Activated CD4-positive, alpha-beta memory T cell treated with anti-CD3 and anti-CD28 coated beads for 36 hours (primary cell): ENCODE measurements at places on chromosomes 4 and X. TPM values are rescaled to one million over a fixed set of nuclear protein-coding genes. Genes with fewer than 3 reads are reported as not detected.

RAB41 gene
- total RNA-seq, result not detected

PCYT1B gene
- 0.14 TPM for total RNA-seq

STBD1 gene
- total RNA-seq, result 0.67 TPM

MAP3K15 gene
- total RNA-seq, result 0.69 TPM

EDNRA gene
- not detected for total RNA-seq

DMP1 gene
- not detected for total RNA-seq

HPGD gene
- 3.0 TPM for total RNA-seq

- no peak overlapping the region for H3K27ac ChIP-seq
- H3K4me3 ChIP-seq, result no peak overlapping the region
- no peaks in the 10 kb centered on the region for H3K27me3 ChIP-seq
- H3K36me3 ChIP-seq, result no peaks in the 10 kb centered on the region
- H3K4me1 ChIP-seq, result no peaks in the 10 kb centered on the region
Observed at GRCh38 chr4:92252846-92253245, 50.9 kb upstream of the GRID2 start.

DNA sequence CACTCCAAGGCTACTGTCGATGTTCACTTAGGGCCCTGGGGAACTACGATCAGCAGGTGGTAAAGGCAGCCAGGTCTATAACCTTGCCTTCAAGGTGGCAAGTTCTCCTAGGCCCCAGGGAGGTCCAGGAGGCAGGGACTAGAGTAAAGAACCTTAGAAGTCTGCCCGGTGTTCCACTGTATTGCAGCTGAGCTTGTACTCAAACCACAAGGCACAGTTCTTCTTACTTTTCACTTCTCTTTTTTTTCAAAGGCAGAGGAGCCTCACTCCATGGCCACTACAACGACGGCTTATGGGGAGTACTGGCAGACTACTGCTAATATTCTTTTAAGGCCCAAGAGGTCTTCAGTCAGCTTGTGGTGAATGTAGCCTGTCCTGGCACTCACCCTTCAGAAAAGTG, 78.8 kb upstream of the GPR174 start:
- no peaks in the 10 kb centered on the region for H3K4me1 ChIP-seq
- H3K27me3 ChIP-seq, result no peaks in the 10 kb centered on the region
- H3K4me3 ChIP-seq, result no peak overlapping the region
- H3K27ac ChIP-seq, result no peak overlapping the region

- DNase-seq, result no peak
- peaks cover 85% of the 10 kb centered on the region for H3K4me1 ChIP-seq
- no peaks in the 10 kb centered on the region for H3K27me3 ChIP-seq
- H3K27ac ChIP-seq, result peak overlapping the region; percentile 97
Observed at GRCh38 chr4:152102436-152103000, 341.7 kb upstream of the GATB start.

GRCh38 chr4:75499900-75500299, 14.3 kb downstream of the RCHY1 start:
- no peak for DNase-seq
- peaks cover 34% of the 10 kb centered on the region for H3K4me1 ChIP-seq
- H3K36me3 ChIP-seq, result peaks cover 51% of the 10 kb centered on the region
- H3K4me3 ChIP-seq, result no peak overlapping the region
- H3K27me3 ChIP-seq, result no peaks in the 10 kb centered on the region

DNA sequence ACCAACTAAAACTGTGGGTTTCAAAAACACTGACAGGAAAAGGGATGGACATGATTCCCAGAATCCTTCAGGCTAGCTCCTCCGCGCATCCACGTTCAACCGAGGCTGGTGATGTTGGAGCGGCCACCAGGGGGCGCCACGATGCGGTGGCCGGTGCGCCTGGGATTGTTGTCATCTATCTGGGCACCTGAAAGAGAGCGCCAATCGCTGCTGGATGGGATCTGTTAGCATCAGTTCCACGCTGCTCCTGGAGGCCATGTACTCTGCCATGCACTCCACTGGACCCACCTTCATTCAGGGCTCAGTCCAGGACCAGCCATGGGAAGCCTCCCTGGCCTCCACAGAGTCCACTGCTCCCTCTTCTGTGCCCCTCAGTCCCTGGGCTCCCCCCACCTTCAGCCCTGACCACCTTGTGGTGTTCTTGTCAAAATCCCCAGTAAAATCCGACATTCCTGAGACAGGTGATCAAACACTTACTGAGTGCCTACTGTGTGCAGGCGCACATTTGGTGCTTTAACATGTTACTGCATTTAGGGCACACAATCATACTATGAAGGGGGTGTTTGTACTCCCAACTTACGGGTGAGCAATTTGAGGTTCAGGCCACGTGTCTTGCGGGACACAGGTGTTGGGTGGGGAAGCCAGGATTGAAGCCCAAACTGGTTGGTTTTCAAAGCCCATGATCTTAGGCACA, 71.1 kb downstream of the CRMP1 start:
- H3K27ac ChIP-seq, result no peak overlapping the region
- no peak overlapping the region for H3K4me3 ChIP-seq
- peaks cover 11% of the 10 kb centered on the region for H3K4me1 ChIP-seq
- peak; percentile 17 for DNase-seq

GRCh38 chrX:38678183-38678582, 116.8 kb downstream of the TSPAN7 start:
- no peaks in the 10 kb centered on the region for H3K36me3 ChIP-seq
- no peaks in the 10 kb centered on the region for H3K4me1 ChIP-seq
- no peak overlapping the region for H3K4me3 ChIP-seq
- no peak for DNase-seq
- H3K27me3 ChIP-seq, result peaks cover 8% of the 10 kb centered on the region
- no peak overlapping the region for H3K27ac ChIP-seq

DNA sequence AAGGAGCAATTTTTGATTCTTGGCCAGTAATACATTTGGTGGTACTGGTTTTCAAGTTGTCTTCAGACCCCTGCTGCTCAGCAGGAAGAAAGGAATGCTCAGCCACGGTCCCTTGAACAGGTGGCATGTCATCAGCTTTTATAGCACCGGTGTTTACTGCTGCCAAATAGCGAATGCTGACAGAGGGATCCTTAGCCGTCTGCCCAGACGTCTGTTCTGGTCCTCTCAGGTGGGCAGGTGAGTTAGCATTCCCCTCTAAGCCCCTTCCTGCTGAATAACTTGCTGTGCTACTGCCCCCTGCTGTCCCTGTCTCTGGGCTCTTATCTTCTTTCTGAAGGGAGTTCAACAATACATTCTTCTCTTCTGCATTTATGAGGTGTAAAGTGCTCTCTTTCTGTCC, 28.4 kb downstream of the BOD1L1 start:
- no peaks in the 10 kb centered on the region for H3K4me1 ChIP-seq
- no peak for DNase-seq

GRCh38 chr4:186040316-186040715, 28.6 kb upstream of the TLR3 start:
- no peaks in the 10 kb centered on the region for H3K36me3 ChIP-seq
- H3K4me3 ChIP-seq, result no peak overlapping the region
- no peaks in the 10 kb centered on the region for H3K4me1 ChIP-seq
- H3K27ac ChIP-seq, result no peak overlapping the region
- peaks cover 15% of the 10 kb centered on the region for H3K27me3 ChIP-seq

DNA sequence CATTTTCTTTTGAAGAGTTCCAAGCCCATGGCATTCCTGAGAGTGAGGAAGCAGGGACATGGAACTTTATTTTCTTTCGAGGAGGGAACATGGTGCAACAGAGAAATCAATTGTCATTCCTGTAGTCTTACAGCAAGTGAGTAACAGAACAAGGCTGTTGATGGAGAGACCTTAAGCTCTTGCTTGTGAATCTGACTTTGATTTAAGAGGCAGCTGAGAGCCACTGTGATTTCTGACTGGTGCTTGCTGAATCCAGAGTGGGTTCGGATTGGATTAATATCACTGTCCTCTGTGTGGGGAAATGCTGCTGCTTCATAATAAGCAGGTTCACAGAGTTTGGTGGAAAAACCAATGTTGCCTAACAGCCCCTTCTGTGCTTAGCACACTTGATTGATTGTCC, 4.7 kb upstream of the ATP1B4 start:
- no peaks in the 10 kb centered on the region for H3K36me3 ChIP-seq
- peaks cover 7% of the 10 kb centered on the region for H3K4me1 ChIP-seq
- no peak overlapping the region for H3K4me3 ChIP-seq
- DNase-seq, result no peak

- no peaks in the 10 kb centered on the region for H3K27me3 ChIP-seq
- DNase-seq, result no peak
- no peaks in the 10 kb centered on the region for H3K4me1 ChIP-seq
Observed at GRCh38 chrX:84907324-84907968, 96.2 kb upstream of the APOOL start.

GRCh38 chr4:133045288-133045687, 103.8 kb upstream of the PCDH10 start:
- no peaks in the 10 kb centered on the region for H3K36me3 ChIP-seq
- no peak for DNase-seq
- no peaks in the 10 kb centered on the region for H3K4me1 ChIP-seq
- H3K27me3 ChIP-seq, result no peaks in the 10 kb centered on the region

DNA sequence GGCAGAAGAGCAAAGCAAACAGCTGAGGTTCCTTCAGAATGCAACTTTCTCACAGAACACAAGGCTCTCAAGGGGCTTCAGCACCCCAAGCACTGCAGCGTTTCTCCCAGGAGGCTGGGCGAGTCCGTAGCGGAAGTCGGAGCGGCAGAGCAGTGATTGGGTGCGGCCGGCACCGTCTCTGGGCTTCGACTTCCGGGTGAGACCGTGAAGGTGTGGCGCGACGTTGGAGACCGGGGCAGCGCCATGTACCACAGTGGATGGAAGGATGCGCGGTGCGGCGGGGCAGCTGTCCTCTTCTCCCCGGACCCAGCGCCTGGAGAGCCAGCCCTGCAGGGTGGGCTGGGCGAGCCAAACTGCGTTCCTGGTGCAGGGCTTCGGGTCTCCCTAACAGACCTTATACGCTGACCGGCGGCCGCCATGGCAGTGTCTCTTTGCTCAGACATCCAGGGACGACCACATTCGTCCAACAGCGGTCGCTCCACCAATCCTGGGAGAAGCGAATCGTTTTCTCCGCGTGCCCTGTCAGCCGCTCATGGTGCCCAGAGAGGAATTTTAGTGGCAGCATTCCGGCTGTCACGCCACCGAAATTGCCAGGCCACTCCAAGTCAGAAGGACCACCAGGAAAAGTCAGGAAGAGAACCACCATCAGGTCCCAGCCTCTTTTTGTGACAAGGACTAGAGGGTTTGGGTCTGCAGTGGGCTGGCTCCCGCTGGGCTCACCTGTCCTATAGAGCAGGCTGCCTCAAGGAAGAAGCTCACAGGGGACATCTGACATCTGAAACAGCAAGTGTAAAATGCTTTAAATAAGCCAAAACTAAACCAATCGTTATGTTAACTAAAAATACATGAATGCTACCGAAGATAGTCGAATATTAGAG, 20.5 kb downstream of the TRIM61 start:
- peak overlapping the region; percentile 90 for H3K4me3 ChIP-seq
- H3K36me3 ChIP-seq, result peaks cover 10% of the 10 kb centered on the region
- peaks cover 14% of the 10 kb centered on the region for H3K4me1 ChIP-seq
- DNase-seq, result peak; percentile 87
- H3K27ac ChIP-seq, result no peak overlapping the region

- H3K36me3 ChIP-seq, result no peaks in the 10 kb centered on the region
- no peak overlapping the region for H3K27ac ChIP-seq
- H3K4me1 ChIP-seq, result no peaks in the 10 kb centered on the region
- no peak overlapping the region for H3K4me3 ChIP-seq
Observed at GRCh38 chr4:74320559-74321118, 12.4 kb downstream of the EPGN start.

- no peak overlapping the region for H3K4me3 ChIP-seq
- peak; percentile 15 for DNase-seq
- no peaks in the 10 kb centered on the region for H3K4me1 ChIP-seq
- no peak overlapping the region for H3K27ac ChIP-seq
- H3K27me3 ChIP-seq, result peaks cover 5% of the 10 kb centered on the region
Observed at GRCh38 chr4:182826391-182826790, 90.8 kb downstream of the DCTD start.

DNA sequence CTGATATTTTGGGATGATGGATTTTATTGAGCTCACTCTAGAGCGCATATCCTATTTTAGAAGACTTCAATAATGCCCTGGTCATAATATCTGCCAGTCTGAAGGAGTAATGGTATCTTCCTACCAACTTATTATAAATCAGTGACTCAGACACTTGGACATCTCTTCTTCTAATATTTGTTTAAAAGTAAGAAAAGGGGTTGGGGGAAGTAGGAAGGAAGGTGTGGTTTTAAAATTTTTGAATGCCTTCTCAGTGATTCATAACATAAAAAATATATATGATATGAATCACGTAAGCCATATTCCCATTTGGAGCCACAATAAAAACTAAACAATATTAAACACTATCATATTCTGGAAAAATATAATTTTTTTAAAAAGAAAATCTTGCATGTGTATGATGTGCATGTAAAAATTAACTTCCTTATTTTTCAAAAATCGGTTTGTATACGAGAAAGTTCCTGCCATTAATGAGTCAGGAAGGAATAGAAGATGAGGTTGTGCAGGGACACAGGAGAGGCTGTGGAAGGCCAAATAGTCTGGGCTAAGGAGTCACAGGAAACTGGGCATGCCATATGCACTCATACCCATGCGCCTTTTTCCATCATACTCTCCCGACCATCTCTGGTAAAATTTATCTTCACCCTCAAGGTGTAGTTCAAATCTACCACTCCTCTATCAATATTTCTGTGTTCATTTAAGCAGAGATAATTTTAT, 286.5 kb downstream of the EPHA5 start:
- H3K27me3 ChIP-seq, result no peaks in the 10 kb centered on the region
- H3K36me3 ChIP-seq, result no peaks in the 10 kb centered on the region
- no peak overlapping the region for H3K27ac ChIP-seq
- no peak for DNase-seq
- no peaks in the 10 kb centered on the region for H3K4me1 ChIP-seq

DNA sequence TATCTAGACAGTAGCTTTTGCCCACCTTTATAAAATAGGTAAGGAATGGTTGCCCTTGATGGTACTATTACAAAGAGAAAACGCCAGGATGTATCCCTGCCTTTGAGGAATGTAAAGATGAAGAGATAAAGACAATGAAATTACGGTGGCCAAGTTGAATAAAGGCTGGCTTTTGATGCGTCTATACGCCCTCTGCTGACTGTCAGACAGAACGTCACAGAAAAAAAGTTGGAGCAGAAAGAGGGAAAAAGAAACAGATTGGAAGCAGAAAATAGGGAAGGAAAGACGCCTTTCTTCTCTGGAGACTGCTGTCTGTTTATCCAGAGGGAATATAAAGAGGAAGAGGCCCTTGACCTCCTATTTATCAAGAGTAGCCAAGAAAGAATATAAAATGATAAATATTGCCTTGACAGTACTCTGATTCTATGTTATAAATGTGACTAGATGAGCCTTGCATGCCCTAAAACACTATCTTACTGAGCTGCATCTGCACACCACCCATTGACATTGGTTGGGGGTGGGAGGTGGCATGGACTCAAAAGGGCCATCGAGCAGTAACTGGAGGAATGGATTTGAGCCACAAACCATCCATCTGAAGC, 30.6 kb downstream of the PCDH19 start:
- H3K27ac ChIP-seq, result no peak overlapping the region
- H3K4me3 ChIP-seq, result no peak overlapping the region
- H3K4me1 ChIP-seq, result no peaks in the 10 kb centered on the region
- H3K36me3 ChIP-seq, result no peaks in the 10 kb centered on the region

- no peaks in the 10 kb centered on the region for H3K4me1 ChIP-seq
- H3K27ac ChIP-seq, result no peak overlapping the region
- no peak overlapping the region for H3K4me3 ChIP-seq
- no peaks in the 10 kb centered on the region for H3K27me3 ChIP-seq
- H3K36me3 ChIP-seq, result no peaks in the 10 kb centered on the region
- DNase-seq, result no peak
Observed at GRCh38 chr4:104235967-104236366, 258.7 kb downstream of the CXXC4 start.
